Renal cortex interstitium (tissue), 15 donors: ENCODE measurements at places on chromosomes 1 and 21. TPM values are rescaled to one million over a fixed set of nuclear protein-coding genes. Genes with fewer than 3 reads are reported as not detected.

DNA sequence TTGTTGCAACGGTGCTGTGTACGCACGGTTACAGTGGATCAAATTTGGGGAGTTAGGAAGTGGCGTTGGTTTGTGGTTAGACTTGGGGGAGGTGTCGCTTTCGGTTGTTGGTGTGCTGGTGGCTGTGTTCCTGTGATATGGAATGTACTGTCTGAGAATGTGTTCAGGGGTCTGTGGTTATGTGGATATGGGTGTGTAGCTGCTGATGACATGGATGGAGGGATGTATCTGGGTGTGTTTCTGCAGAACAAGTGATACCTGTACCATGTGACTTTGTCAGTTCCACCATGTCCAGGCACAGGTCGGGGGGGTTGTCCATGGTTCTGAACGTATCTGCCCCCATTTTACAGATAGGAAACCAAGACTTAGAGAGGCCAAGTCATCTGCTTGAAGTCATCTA, 22.7 kb downstream of the PAX7 start:
- DNase-seq, result no peak

GRCh38 chr1:14017531-14017961, 317.6 kb downstream of the PRDM2 start:
- peak; percentile 42 for DNase-seq

- no peak for DNase-seq
These were observed 7.6 kb downstream of the EDN2 start for GRCh38 chr1:41476807-41477361.

- no peak for DNase-seq
These were observed 105.1 kb upstream of the TLR5 start for GRCh38 chr1:223248001-223248769.

CDCA8 gene
- 21.8 TPM for polyA plus RNA-seq

GRCh38 chr1:9380711-9381110, 88.0 kb downstream of the SPSB1 start:
- DNase-seq, result no peak

GRCh38 chr1:9630331-9631111, 21.0 kb upstream of the PIK3CD start:
- DNase-seq, result no peak

DNA sequence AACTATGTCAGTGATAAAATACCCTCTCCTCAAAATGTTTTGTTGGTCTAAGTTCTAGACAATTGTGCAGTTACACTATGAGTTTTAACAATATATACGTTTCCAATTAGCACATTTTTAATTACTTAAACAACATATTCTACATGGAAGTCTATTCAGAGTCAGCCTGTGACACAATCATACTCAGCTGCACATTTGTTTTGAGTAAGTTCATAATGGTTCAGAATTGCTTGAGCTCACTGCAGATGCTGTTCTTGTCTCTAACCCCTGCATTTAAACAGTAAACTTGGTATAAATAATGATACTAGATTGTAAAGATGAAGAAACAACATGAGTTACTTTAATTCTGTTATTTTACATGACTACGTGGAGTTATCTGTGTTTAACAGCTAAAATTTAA, 30.6 kb downstream of the CDKN2C start:
- no peak for DNase-seq
